ENCODE measurements at places on chromosomes 2 and 18. TPM values are rescaled to one million over a fixed set of nuclear protein-coding genes. Genes with fewer than 3 reads are reported as not detected.

OR6B2 gene
- total RNA-seq = not detected

MBOAT2 gene
- 36.0 TPM for total RNA-seq

SFT2D3 gene
- 4.1 TPM for total RNA-seq

REG3A gene
- not detected for total RNA-seq

- DNase-seq = no peak
- no peaks in the 10 kb centered on the region for H3K27me3 ChIP-seq
- H3K4me1 ChIP-seq = no peaks in the 10 kb centered on the region
- H3K4me3 ChIP-seq = no peak overlapping the region
- no peaks in the 10 kb centered on the region for H3K36me3 ChIP-seq
- no peak overlapping the region for H3K27ac ChIP-seq
These were observed 60.7 kb downstream of the EN1 start for GRCh38 chr2:118786746-118787145.

DNA sequence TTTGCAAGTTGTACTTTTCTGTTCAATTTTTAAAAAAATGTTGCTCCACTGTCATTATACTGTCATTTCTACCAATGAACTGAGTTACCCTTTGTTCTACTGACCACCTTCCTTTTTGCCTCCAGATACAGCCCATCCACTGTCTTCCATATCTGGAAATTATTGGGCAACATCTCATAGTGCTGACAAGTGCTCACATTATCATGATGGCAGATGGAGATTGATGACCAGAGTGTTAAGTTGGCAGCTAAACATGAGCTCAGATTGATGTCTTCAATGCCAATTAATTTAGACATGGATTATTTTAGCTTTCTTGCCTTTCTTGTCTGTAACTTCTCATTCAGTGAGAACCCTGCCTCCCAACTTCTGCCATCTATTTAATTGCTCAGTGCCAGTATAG lies 76.6 kb downstream of the KIAA1328 start:
- no peaks in the 10 kb centered on the region for H3K27me3 ChIP-seq
- H3K4me1 ChIP-seq = no peaks in the 10 kb centered on the region
- DNase-seq = no peak
- no peaks in the 10 kb centered on the region for H3K36me3 ChIP-seq
- H3K27ac ChIP-seq = no peak overlapping the region

- H3K4me3 ChIP-seq = no peak overlapping the region
- no peaks in the 10 kb centered on the region for H3K27me3 ChIP-seq
- no peak overlapping the region for H3K27ac ChIP-seq
- no peaks in the 10 kb centered on the region for H3K4me1 ChIP-seq
- H3K36me3 ChIP-seq = no peaks in the 10 kb centered on the region
- no peak for DNase-seq
These were observed 936.2 kb downstream of the DSC3 start for GRCh38 chr18:30106356-30106755.

DNA sequence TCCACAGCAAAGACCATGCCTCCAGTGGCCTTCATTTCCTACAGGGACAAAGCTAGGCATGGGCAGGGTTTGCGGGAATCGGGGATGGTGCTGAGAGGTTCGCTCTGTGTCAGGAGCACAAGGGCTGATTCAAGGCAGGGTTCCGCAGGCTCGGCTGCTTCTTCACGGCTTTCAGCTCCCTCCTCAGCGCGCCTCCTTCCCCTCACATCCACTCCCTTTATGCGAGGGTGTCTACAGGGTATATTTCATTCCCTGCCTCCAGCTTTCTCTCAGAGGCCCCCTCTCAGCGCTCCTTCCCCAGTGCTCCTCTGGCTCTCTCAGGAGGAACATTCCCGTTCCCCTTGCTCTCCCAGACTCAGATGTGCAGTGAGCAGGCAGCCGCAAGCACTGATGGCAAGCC lies 78.7 kb upstream of the ASB18 start:
- no peaks in the 10 kb centered on the region for H3K27me3 ChIP-seq
- DNase-seq = no peak
- no peaks in the 10 kb centered on the region for H3K4me1 ChIP-seq
- no peaks in the 10 kb centered on the region for H3K36me3 ChIP-seq

GRCh38 chr2:15993232-15993610 lies 52.9 kb downstream of the MYCN start:
- no peak for DNase-seq
- no peaks in the 10 kb centered on the region for H3K27me3 ChIP-seq
- H3K27ac ChIP-seq = no peak overlapping the region
- H3K4me3 ChIP-seq = no peak overlapping the region
- no peaks in the 10 kb centered on the region for H3K4me1 ChIP-seq

GRCh38 chr2:216650626-216651257 lies 17.5 kb downstream of the IGFBP2 start:
- H3K27ac ChIP-seq = no peak overlapping the region
- H3K27me3 ChIP-seq = peaks cover 5% of the 10 kb centered on the region
- no peak for DNase-seq
- no peaks in the 10 kb centered on the region for H3K4me1 ChIP-seq
- H3K36me3 ChIP-seq = no peaks in the 10 kb centered on the region
- H3K4me3 ChIP-seq = no peak overlapping the region

DNA sequence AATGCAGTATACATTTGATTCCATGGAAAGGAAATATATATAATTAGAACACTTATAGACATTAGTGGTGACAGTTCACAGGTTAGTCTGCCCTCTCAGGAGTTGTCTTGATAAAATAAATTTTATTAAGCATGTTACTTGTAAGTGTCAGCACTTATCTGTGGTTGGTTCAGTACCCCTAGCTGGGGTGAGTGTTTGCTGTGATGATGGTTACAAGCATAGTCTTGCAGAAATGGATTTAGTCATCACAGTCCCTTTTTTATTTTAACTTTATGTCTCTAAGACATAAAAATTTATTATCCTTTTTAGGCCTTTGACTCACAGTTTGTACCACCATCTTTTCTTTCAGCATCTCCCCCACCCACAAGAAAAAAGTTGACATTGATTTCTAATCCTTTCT lies 52.1 kb downstream of the NCK2 start:
- no peak for DNase-seq
- no peak overlapping the region for H3K4me3 ChIP-seq
- no peaks in the 10 kb centered on the region for H3K36me3 ChIP-seq
- H3K27ac ChIP-seq = no peak overlapping the region

GRCh38 chr2:19757586-19757985 lies 144.2 kb downstream of the TTC32 start:
- H3K27me3 ChIP-seq = no peaks in the 10 kb centered on the region
- no peak overlapping the region for H3K27ac ChIP-seq
- H3K4me3 ChIP-seq = no peak overlapping the region
- no peaks in the 10 kb centered on the region for H3K4me1 ChIP-seq
- DNase-seq = no peak

DNA sequence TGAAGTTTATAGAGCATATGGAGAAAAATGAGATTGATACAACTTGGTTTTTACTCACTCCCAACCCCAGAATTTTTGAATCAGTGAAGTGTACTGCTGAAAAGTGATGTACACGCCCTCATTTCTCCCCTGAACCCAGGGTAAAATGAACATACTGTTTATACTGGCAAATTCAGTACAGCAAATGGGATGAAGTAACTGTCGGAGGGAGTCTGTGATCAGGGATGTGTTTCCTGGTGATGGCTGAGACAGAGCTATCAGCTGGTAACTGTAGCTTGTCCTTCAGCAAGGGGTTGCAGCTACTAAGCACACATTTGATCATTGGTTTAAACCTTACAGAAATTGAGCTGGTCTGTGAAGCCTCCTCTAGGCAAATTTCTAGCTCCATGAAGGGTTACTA lies 191.6 kb downstream of the PTPRM start:
- no peaks in the 10 kb centered on the region for H3K4me1 ChIP-seq
- no peak overlapping the region for H3K4me3 ChIP-seq
- no peak for DNase-seq
- H3K27me3 ChIP-seq = no peaks in the 10 kb centered on the region
- no peak overlapping the region for H3K27ac ChIP-seq
